Activated CD4-positive, alpha-beta T cell treated with anti-CD3 and anti-CD28 coated beads, Interleukin-2, amount 50 U/mL, for 1 hour (primary cell): ENCODE measurements at places on chromosomes 5 and 9.
A peak's percentile ranks its signal among the peaks of the same experiment; 100 is the strongest.

DNA sequence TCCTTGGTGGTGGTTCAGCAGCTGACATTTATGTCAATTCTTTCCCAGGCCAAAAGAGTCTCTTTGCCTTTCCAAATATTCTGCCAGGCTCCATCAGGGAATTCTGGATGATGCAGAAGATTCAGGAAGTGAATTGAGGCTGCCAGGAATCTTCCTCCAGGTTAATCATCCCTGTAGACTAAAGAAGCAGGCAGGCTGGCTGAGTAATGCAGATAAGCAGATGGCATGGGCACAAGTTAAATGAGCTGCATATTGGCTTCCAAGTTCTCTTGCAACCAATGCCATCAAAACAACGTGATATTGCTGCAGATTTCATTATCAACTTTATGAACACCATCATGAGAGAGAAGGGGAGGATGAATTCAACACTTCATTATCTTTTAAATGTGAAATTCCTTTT, 324.5 kb downstream of the KCNN2 start:
- DNase-seq, result no peak

- DNase-seq, result no peak
Measured at GRCh38 chr5:79653843-79654242, 35.8 kb upstream of the CMYA5 start.

GRCh38 chr5:129853588-129853987, 50.7 kb upstream of the CHSY3 start:
- DNase-seq, result no peak

- DNase-seq, result no peak
Measured at GRCh38 chr5:127254729-127255284, 35.8 kb upstream of the MEGF10 start.

- DNase-seq, result no peak
Measured at GRCh38 chr5:171355302-171355724, 32.3 kb upstream of the NPM1 start.

DNA sequence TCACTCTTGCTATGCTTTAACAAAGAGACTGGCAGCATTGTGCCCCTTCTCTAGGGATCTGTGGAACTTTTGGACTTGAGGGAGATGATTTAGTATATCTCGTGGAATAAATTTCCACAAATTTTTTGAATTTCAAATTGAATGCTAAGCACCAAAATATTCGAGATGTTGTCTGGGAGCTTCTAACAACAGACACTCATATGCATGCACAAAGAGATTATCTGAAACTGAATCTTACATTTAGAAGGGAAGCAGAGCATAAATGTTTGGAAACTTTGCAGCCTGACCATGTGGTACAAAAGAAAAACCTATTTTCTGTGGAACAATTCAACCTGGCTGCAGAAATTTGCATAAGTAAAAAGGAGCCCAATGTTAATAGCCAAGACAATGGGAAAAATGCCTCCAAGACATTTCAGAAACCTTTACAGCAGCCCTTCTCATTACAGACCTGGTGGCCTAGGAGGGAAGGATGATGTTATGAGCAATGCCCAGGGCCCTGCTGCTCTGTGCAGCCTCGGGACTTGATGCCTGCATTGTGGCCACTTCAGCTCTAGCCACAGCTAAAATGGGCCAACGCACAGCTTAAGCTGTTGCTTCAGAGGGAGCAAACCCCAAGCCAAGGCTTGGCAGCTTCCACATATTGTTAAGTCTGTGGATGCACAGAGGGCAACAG, 285.8 kb upstream of the FAM174A start:
- no peak for DNase-seq

DNA sequence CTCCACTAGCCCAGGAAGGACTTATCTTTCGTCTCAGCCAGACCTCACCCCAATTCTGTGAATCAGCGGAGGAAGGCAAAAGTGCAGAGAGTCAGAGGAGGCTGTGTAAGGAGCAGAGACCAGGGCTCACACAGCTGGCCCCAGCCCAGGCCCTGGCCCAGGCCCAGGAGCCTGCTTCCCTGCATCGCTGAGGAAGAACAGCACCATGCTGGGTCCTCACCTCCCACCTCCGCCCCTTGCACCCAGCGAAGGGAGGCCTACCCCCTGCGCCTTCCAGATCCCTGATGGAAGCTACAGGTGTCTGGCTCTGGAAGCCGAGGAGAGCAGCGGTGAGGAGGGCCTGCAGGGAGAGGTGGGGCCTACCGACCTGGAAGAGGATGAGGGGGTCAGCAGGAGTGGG, 22.3 kb upstream of the SYNPO start:
- no peak for DNase-seq

DNA sequence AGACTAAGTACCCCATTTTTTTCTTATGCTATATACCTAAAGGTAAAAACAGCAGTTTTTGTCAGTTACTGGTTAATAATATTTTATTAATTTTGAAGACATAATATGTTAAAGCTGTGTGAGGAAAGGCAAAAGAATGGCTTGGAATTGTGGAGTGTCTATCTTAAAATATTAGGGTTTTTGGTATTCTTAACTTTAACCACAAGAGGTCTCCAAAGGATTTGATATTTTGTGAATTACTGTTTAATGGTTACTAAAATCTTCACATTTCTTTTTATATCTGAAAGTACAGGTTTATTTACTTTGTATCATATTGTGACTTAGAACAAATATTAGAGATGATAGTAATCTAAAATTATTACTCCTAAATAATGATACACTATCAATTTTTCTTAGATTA, 32.0 kb upstream of the DHFR start:
- no peak for DNase-seq

DNA sequence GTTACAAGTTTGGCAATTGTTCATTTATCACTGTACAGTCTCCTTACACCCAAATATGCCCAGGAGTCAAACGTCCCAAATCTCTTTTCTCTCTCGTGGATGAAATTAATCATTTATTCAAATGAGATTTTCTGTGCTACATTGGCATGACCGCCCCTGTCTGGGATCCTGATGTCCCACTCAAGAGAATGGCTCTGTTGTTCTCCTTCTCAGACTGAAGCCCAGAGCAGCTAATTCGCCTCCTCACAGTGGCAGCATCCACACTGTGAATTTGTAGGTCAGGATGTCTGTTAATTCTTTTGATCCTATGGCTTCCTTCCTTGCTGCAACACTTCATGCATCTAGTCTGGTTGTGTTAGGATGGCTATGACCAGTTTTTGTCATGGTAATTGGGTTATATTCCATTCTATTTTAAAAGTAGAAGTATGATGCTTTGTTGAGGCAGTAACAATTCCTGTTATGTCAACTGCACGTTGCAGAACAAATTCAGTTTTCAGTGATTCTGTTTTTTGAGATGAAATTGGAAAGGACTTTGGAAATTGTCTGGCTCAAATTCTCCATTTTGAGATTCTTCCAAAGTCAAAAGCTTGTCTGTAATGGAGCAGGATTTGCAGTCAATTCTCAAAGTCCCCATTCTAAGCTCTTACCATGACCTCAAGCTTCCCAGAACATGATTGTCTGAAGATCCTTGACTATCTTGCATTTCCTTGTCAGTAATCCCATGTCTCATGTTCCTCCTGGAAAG, 141.5 kb upstream of the GAS1 start:
- DNase-seq, result no peak

DNA sequence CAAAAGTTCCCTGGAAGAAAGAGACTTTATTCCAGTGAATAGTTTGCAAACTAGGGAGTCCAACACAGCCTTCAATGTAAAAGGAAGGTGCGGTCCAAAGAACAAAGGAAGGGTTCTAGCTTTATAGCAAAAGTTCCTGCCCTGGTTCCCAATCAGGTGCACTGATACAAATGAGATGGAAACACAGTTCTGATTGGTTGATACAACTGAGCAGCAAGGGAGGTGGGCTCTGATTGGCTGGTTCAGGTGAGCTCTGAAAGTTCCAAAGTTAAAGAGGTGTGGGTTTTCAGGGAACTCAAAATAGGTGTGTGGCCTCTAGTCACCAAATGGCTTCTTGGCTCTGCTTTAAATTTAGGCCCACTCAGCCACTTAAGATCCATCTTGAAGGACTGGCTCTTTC, 43.1 kb downstream of the P4HA2 start:
- no peak for DNase-seq

- DNase-seq, result peak; percentile 75
Measured at GRCh38 chr5:171387970-171388815, 544 bp downstream of the NPM1 start.

GRCh38 chr5:146761811-146762210, 116.7 kb downstream of the PPP2R2B start:
- no peak for DNase-seq

GRCh38 chr5:54643685-54644106, 126.1 kb downstream of the SNX18 start:
- DNase-seq, result no peak

GRCh38 chr9:89079391-89079790, 88.1 kb downstream of the S1PR3 start:
- no peak for DNase-seq

- no peak for DNase-seq
Measured at GRCh38 chr5:53601570-53601969, 41.1 kb downstream of the NDUFS4 start.

- no peak for DNase-seq
Measured at GRCh38 chr5:10308844-10309243, 1.1 kb upstream of the CMBL start.

DNA sequence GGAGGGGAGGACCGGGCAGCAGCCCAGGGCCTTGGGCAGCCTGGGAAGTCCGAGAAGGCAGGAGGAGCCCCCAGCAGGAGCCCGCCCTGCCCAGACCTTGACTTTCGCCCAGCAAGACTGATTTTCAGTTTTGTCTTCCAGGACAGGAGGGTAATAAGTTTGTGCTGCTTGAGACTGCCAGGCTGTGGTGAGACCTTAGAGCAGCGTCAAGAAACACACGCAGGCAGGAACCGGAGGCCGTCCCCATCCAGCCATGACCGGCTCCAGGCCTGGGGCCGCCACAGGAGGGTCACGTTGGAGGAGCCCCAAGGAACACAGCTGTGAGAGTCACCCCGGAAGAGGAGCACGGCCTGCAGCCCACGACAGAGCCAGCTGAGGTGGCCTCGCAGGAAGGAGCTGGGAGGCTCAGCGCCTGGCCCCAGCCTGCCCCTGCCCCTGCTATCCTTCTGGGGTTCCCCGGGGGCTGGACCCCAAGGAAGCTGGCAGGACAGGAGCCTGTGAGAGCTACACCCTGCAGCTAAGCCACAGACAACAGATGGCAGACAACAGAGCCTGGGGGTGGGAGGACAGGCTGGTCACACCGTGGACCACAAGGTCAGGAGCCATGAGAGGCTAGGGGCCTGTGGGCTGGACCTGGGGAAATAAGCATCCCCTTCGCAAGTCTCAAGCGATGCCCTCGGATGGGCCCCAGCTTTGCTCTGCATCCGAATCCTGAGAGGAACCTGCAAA, 126.0 kb upstream of the FAM120A start:
- DNase-seq, result no peak

DNA sequence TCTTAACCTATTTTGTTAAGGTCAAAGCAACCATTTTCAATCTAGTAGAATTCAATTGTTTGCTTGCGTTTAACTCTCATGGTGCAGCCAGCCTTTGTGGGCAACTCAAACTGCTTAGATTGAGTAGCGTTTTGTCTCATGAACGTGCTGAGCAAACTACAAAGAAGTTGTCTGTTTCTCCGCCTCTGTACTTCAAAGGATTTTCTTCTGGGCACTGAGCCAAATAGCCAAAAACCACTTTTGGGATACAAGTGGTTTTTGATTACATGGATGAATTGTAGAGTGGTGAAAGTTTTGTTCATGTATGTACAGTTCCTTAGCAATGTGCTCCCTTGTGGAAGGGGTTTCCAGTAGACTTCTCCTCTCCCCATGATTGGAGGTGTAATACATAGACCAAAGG, 122.9 kb downstream of the CFAP90 start:
- DNase-seq, result no peak
